NCI-H1436 treated with DMSO at 0.1 percent for 48 hours (cell line): ENCODE measurements at places on chromosomes 7 and 10.

DNA sequence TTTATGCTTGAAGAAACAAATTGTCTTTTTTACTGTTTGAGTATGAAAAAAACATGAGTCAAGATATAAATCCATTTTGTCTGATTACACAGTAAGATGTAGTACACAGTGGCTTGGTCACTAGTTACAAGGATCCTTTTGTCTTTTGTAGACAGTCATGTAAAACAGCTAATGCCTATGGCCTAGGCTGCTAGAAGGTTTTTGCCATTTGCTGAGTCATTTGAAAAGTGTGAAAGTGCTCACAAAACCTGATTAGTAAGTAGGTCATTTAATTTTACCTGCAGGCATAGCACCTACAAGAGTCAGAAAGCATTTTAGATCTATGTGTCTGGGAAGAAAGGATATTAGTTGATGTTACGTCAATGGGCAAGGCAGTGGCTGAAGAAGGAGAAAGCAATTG, 819.4 kb downstream of the MAGI2 start:
- no peak for DNase-seq

GRCh38 chr7:95960706-95961244, 188.4 kb downstream of the DYNC1I1 start:
- no peak for DNase-seq

- DNase-seq, result no peak
These were observed 38.4 kb upstream of the BMS1 start for GRCh38 chr10:42744134-42744701.

- no peak for DNase-seq
These were observed 22.0 kb upstream of the GSAP start for GRCh38 chr7:77438131-77438530.

DNA sequence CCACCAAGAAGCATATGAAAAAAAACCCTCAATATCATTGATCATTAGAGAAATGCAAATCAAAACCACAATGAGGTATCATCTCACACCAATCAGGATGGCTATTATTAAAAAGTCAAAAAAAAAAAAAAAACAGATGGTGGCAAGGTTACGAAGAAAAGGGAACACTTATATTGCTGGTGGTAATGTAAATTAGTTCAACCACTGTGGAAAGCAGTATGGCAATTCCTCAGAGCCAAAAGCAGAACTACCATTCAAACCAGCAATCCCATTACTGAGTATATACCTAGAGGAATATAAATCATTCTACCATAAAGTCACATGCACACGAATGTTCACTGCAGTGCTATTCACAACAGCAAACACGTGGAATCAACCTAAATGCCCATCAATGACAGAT, 46.0 kb downstream of the CNOT4 start:
- no peak for DNase-seq

- DNase-seq, result no peak
These were observed 21.8 kb downstream of the MAP3K8 start for GRCh38 chr10:30455816-30456215.

GRCh38 chr10:63573068-63573697, 52.0 kb downstream of the REEP3 start:
- peak; percentile 41 for DNase-seq

- no peak for DNase-seq
These were observed 208.1 kb upstream of the PLXNA4 start for GRCh38 chr7:132784406-132784805.

GRCh38 chr7:105675934-105676371, 94.7 kb upstream of the EFCAB10 start:
- no peak for DNase-seq

DNA sequence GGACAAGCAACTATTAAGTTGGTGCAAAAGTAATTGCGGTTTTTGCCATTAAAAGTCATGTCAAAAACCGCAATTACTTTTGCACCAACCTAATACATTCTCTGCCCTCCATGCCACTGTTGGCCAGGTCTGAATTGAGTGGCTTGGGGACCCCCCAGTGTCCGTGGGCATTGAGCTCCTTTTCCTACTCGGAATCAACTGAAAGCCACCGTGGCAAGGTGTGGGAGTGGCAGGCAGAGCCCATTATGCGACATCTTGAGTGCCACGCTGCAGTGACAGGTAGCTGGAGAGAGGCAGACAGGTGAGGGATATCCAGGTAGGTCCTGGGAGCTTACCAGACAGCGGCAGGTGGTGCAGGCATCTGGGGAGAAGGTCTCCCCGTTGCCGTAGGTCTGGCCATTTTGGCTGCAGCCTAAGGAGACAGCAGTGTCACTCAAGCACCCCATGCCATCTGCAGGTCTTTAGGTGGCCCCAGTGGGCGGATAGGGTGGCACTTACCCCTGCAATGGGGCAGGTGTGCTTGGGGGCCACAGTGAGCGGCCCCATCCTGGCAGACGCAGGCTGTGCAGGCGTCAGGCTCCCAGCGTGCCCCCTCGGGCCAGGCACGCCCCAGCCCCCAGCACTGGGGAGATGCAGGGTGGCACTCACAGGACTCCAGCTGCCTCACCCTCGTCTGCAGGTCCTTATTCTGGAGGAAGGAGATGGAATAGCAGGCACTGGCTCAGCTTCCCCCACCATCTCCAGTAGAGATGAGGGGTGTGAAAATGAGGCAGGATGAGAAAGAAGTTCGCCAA, 3.5 kb downstream of the KCP start:
- no peak for DNase-seq

- no peak for DNase-seq
These were observed 750.1 kb upstream of the SORCS1 start for GRCh38 chr10:107914450-107915214.
